Mammary epithelial cell (primary cell): ENCODE measurements at places on chromosomes 2 and 18.

- DNase-seq, result no peak
These were observed 103.3 kb downstream of the AOX1 start for GRCh38 chr2:200689115-200689514.

GRCh38 chr2:96158554-96158940 lies 13.3 kb upstream of the DUSP2 start:
- DNase-seq, result no peak

GRCh38 chr2:104538077-104538476 lies 315.8 kb upstream of the POU3F3 start:
- no peak for DNase-seq

GRCh38 chr2:60992985-60993392 lies 24.5 kb upstream of the PEX13 start:
- no peak for DNase-seq

DNA sequence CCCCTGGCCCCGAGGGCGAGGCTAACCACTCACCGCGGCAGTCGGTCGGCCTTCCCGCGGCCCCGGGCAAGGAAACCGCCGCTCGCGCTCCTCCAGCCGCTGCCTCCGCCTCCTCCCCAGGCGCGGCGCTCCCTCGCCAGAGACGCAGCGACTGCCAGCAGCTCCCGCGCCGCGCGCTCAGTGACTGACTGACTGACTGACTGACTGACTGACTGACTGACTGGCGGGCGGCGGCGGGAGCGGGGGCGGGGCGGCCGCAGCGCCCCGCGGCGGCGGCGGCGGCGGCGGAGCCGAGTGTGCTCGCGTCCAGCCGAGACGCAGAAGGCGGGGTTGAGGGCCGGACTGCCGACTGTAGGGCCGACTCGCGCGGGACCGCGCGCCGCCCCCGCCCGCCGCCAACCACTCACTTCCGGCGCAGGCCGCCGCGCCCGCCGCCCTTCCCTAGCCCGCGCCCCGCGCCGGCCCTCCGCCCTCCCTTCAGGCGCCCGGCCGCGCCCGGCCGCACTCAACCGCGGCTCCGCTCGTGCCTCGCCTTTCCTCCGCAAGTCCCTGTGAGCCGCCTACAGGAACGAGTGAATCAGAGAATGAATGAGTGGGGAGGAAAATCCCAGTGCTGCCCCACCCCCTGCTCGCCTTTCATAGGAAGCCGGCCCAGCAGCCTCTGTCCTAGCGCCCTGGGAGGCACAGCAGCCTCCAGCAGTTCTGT lies at the start of gene RAPH1:
Gene RAPH1 (minus strand): TSS at position 224 of the 706 bp plus-strand sequence. CDS start 39,948 bp downstream, outside the sequence.
- peak; percentile 94 for DNase-seq

GRCh38 chr2:63648632-63649031 lies 59.9 kb downstream of the MDH1 start:
- DNase-seq, result no peak

DNA sequence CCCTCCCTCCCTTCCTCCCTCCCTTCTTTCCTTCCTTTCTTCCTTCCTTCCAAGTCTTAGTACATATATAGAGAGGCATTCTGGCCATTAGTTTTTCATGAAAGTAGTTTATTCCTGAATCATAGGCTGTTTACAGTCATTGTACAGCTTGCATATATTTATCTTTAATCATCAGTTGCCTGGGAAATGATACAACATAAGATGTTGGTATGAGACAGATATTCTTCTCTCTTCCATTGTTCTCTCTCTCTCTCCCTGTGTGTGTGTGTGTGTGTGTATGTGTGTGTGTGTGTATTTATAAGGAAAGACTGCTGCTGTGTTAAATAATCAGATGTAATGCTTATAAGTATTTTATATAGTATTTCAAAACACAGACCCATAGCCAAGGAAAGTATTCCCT lies 289.8 kb upstream of the UBE2E3 start:
- DNase-seq, result peak; percentile 69

- peak; percentile 71 for DNase-seq
These were observed at the start of gene RSAD2 for GRCh38 chr2:6877402-6878304. Gene RSAD2 (plus strand): TSS chr2:6877777. CDS start chr2:6877801, 24 bp downstream.

DNA sequence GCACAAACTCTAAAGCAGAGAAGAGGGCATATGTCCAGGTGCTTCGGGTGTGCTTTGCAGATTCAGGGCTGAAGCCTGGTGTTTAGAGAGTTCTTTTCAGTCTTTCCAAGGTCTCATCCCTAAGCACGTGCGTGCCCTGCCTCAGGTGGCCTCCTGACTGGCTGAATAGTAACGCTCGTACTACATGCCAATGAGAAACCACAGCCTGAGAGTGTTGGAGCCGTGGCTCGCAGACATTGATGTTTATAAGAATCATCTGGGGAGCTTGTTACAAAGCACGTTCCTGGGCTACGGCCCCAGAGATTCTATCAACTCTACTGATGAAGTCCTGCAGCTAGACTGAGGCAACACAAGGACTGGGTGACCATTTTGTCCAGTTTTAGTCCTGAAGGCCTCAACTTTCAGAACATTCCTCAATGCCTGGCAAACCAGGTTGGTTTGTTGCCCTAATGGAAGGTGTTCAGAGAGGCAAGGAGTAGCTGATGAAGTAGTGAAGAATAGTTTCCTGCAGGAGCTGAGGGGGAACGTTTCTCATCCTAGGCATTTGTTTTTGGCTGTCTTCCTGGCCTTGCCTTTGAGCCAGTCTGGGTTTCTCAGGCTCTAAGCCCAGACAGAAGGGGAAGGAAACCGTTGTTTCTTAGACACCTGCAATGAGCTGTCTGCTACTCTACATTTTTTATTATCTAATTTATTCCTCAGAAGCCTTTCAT lies 31.5 kb upstream of the HAAO start:
- DNase-seq, result no peak
